PC-9 (cell line): ENCODE measurements at places on chromosomes 1 and 21. TPM values are rescaled to one million over a fixed set of nuclear protein-coding genes. Genes with fewer than 3 reads are reported as not detected.

- no peaks in the 10 kb centered on the region for H3K4me1 ChIP-seq
- H3K4me3 ChIP-seq, result no peak overlapping the region
- no peak overlapping the region for H3K27ac ChIP-seq
- no peak for DNase-seq
Observed at GRCh38 chr1:206823727-206824126, 41.7 kb upstream of the IL20 start.

GRCh38 chr1:107263291-107263915 is 122.6 kb downstream of the NTNG1 start:
- no peaks in the 10 kb centered on the region for H3K4me1 ChIP-seq
- DNase-seq, result no peak
- no peaks in the 10 kb centered on the region for H3K36me3 ChIP-seq
- no peak overlapping the region for H3K27ac ChIP-seq
- H3K4me3 ChIP-seq, result no peak overlapping the region

GRCh38 chr1:3642919-3643675 is 6.8 kb downstream of the WRAP73 start:
- H3K4me3 ChIP-seq, result no peak overlapping the region
- no peaks in the 10 kb centered on the region for H3K36me3 ChIP-seq
- H3K27me3 ChIP-seq, result no peaks in the 10 kb centered on the region

DNA sequence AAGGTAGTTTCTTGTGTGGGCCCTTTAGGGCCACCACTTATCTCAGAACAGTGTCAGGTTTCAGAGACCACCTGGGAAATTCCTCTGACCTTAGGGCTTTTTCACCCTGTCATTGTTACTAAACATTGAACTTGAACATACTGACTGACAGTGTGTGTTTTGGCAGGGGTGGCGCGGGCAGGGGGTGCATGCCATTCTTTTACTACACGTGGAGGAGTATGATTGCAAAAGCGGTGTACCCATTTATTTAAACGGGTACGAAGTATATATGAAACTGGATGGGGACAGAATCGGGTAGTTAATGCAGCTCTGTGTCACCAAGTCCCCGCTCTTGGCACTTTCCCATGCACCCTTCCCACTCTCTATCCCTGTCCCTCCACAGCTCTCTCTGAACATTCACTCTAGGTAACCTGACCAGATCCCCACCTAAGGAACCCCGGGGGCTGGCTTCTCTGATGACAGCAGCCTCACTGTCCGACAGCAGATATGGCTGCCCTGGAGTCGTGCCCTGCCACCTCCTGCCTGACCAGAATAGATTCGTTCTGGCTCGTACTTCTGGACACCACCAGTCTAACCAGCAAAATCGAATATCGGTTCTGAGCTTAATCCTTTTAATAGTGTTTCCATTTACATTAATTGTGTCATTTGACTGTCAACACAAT is 51.3 kb downstream of the NFASC start:
- no peaks in the 10 kb centered on the region; the same call in 1 of the 2 replicates for H3K4me1 ChIP-seq
- peaks cover 69% of the 10 kb centered on the region for H3K27me3 ChIP-seq
- H3K4me3 ChIP-seq, result no peak overlapping the region
- H3K36me3 ChIP-seq, result no peaks in the 10 kb centered on the region

- no peak overlapping the region for H3K4me3 ChIP-seq
- no peak overlapping the region for H3K27ac ChIP-seq
- H3K36me3 ChIP-seq, result no peaks in the 10 kb centered on the region
- H3K4me1 ChIP-seq, result no peaks in the 10 kb centered on the region
- no peak for DNase-seq
Observed at GRCh38 chr1:84347932-84348555, 46.5 kb downstream of the SAMD13 start.

DNA sequence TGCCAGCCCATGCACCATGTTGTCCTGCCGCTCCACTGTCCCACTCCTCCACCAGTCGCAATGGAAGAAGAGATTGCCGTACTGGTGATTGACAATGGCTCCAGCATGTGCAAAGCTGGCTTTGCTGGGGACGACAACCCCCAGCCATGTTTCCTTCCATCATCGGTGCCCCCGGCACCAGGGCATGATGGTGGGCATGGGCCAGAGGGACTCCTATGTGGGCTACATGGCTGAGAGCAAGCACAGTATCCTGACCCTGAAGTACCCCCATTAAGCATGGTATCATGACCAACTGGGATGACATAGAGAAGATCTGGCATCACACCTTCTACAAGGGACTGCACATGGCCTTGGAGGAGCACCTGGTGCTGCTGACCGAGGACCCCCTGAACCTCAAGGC is 1.9 kb upstream of the AMY2B start:
- H3K36me3 ChIP-seq, result no peaks in the 10 kb centered on the region
- no peak overlapping the region for H3K4me3 ChIP-seq
- H3K27me3 ChIP-seq, result no peaks in the 10 kb centered on the region
- DNase-seq, result no peak
- H3K4me1 ChIP-seq, result no peaks in the 10 kb centered on the region

DNA sequence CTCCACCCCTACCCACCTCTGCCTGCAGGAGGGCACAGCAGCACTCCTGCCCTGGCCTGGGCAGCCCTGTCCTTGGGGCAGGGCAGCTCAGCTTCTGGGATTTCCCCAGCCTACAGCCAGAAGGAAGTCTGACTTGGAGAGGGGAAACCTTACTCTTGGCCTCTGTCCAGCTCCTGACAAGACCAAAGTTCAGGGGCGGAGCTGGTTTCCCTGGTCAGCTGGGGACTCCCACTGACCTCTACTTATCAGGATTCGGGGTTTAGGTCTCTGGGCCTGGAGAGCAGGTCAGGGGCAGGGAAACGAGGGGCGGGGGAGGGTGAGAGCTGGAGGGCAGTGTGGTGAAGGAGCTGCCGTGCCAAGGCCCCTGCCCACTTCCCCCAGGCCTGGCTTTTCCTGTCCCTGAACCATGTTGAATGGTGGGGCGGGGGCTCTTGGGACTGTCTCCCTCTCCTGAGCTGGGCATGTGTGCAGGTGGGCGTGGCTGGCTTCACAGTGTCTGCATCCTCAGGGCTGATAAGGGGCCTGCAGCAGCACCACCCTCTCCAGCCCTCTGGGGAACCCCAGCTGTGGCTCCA is 16.8 kb upstream of the ETV3 start:
- peak; percentile 78 for DNase-seq
- H3K36me3 ChIP-seq, result no peaks in the 10 kb centered on the region
- H3K4me3 ChIP-seq, result no peak overlapping the region
- 0 out of 2 replicates have a peak, but pooled peaks cover 5% of the 10 kb centered on the region for H3K27me3 ChIP-seq
- 0 out of 2 replicates have a peak overlapping the region, but pooled peaks have one; percentile 14 for H3K27ac ChIP-seq

GRCh38 chr1:232765542-232765941 is 39.7 kb upstream of the MAP10 start:
- H3K27me3 ChIP-seq, result no peaks in the 10 kb centered on the region
- no peak overlapping the region for H3K4me3 ChIP-seq
- no peak for DNase-seq
- peaks cover 12% of the 10 kb centered on the region for H3K4me1 ChIP-seq

GRCh38 chr1:181151378-181152326 is 63.2 kb downstream of the IER5 start:
- H3K27me3 ChIP-seq, result no peaks in the 10 kb centered on the region
- H3K4me3 ChIP-seq, result no peak overlapping the region
- DNase-seq, result no peak
- H3K4me1 ChIP-seq, result 0 out of 2 replicates have a peak, but pooled peaks cover 8% of the 10 kb centered on the region
- H3K36me3 ChIP-seq, result no peaks in the 10 kb centered on the region

DNA sequence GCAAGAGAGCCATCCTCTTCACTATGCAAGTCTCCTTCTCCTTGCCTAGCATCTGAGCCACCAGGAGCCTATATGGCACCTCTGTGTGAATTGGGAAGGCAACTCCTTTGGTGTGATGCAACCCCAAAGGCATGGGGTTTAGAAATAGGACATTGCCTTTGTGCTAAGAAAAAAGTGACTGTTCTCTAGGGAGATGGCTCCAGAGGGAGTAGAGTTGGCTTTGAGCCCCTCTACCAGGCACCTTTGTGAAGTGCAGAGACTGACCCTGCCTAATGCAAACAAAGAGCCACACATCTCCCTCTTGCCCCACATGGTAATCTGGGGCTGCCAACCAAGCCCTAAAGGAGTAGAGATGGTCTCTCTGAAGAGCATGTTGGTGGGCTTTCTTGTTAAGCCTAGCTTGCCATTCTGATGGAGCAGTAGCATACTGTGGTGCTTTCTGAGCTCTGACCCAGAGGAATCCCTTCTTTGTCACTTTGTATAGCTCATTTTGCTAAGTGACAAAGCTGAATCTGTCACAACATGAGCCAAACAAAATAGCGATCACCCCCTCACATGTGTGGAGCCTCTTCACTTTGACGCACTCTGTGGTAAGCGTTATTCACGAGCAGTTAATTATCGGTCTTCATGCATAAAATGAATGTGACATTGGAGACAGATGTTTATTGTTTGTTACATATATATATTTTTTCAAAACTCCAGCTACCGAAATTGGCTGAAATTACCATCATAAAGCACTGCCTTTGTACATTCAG is 74.4 kb downstream of the RWDD3 start:
- no peak for DNase-seq
- H3K36me3 ChIP-seq, result no peaks in the 10 kb centered on the region
- 0 out of 2 replicates have a peak, but pooled peaks cover 5% of the 10 kb centered on the region for H3K4me1 ChIP-seq
- no peak overlapping the region for H3K27ac ChIP-seq
- H3K27me3 ChIP-seq, result no peaks in the 10 kb centered on the region
- no peak overlapping the region for H3K4me3 ChIP-seq

DNA sequence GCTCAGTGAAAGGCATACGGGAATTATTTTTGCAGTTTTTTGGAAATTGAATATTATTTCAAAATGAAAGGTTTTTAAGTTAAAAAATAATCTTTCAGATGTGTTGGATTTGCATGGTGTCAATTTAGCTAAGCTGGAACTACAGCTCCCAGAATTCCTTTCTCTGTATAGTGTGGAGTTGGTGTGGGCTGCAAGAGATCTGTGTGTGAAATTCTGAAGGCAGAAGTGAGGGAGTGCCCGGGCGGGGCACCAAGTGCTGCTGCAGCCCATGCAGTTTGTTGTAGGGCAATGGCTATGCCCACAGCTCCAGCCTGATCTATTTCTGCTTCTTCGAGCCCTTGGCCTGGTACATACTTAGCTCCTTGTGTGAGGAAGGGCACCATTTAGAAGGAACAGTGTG is 60.5 kb upstream of the CSF1 start:
- H3K27me3 ChIP-seq, result no peaks in the 10 kb centered on the region
- 0 out of 2 replicates have a peak overlapping the region, but pooled peaks have one; percentile 0 for H3K27ac ChIP-seq
- no peak overlapping the region for H3K4me3 ChIP-seq

DNA sequence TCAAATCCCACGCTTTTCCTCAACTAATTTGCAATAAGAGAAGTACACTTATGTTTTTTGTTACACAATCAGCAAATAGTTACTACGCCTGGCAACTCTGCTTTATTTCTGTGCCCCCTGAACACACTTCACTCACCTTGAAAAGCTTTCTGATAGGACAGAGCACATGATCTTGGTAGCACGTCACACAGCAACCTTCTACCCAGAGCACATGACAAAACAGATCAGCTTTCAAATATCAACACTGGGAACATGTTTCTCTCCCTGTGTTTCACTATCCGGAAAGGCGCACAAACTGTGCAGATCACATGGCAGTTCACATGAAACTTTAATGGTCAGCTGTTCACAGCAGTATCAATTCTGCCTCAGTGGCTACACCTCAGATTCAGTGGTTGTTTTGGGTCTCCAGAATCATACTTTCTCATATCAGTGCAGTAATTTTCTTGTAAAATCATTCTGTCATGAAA is 2.2 kb downstream of the SLC19A2 start:
- H3K27ac ChIP-seq, result no peak overlapping the region
- DNase-seq, result no peak
- H3K36me3 ChIP-seq, result no peaks in the 10 kb centered on the region; the same call in 1 of the 2 replicates
- no peaks in the 10 kb centered on the region for H3K27me3 ChIP-seq
- peaks cover 49% of the 10 kb centered on the region for H3K4me1 ChIP-seq

- no peaks in the 10 kb centered on the region for H3K27me3 ChIP-seq
- 0 out of 2 replicates have a peak, but pooled peaks cover 6% of the 10 kb centered on the region for H3K4me1 ChIP-seq
- H3K4me3 ChIP-seq, result no peak overlapping the region
- H3K27ac ChIP-seq, result no peak overlapping the region
Observed at GRCh38 chr1:41762251-41762650, 156.5 kb downstream of the HIVEP3 start.

DNA sequence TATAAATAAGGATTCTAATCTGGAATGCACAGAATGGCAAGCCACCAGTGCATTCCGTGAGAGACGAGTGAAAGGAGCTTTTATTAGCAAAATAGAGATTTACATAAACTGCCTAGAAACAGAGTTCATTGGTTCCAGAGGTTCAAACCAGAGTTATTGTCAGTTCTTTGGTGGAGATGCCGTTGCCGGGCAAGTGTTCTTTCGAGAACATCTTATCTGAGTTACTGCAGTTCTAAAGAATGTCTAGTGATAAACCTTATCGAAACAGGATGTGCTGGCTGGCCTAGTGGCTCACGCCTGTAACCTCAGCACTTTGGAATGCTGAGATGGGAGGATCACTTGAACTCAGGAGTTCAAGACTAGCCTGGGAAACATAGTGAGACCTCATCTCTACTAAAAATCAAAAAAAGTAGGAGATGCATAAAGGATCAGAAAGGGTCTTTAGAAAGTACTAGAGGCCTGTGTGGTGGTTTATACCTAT is 19.9 kb upstream of the EVI5 start:
- H3K27ac ChIP-seq, result peak overlapping the region; percentile 33
- H3K36me3 ChIP-seq, result no peaks in the 10 kb centered on the region
- H3K27me3 ChIP-seq, result no peaks in the 10 kb centered on the region
- H3K4me1 ChIP-seq, result peaks cover 18% of the 10 kb centered on the region

DNA sequence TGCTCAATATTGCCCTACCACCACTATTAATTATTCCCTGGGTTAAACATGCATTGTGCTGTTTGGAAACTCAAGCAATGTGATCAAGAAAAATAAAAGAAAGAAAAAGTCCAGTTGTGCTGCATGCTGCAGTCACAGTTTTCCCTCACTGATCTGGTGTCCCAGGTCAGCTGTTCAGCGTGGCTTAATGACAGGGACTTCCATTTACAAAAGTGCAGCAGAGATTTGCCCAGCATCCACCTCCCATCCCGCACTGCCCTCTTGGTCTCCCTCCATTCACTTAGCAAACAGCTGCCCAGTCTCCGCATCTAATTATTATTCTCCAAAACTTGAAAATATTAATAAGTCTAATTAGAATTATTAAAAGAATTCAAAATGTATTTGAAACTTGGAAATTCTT is 2.0 kb upstream of the OR2T4 start:
- no peaks in the 10 kb centered on the region for H3K27me3 ChIP-seq
- no peaks in the 10 kb centered on the region for H3K4me1 ChIP-seq
- DNase-seq, result no peak
- H3K4me3 ChIP-seq, result no peak overlapping the region
- no peak overlapping the region for H3K27ac ChIP-seq
- no peaks in the 10 kb centered on the region for H3K36me3 ChIP-seq

DNA sequence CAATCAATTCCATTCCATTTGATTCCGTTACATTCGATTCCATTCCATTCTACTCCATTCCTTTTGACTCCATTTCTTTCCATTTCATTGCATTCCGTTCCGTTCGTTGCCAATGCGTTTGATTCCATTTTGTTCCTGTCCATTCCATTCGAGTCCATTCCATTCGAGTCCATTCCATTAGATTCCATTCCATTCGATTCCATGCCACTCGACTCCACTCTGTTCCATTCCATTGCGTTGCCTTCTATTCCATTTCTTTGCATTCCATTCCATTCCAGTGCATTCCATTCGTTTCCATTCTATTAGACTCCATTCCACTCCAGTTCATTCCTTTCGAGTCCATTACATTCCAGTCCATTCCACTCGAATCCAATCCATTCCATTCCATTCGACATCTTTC is 2587.5 kb upstream of the TPTE start:
- H3K36me3 ChIP-seq, result no peaks in the 10 kb centered on the region
- H3K27ac ChIP-seq, result no peak overlapping the region
- DNase-seq, result no peak
- no peak overlapping the region for H3K4me3 ChIP-seq

The NAXE gene
- total RNA-seq, result 83.9 and 90.3 TPM in 2 replicates

The LORICRIN gene
- not detected in 2 replicates for total RNA-seq

The FNDC5 gene
- total RNA-seq, result not detected in 2 replicates

The APH1A gene
- total RNA-seq, result 152 and 173 TPM in 2 replicates

The DNAJC28 gene
- total RNA-seq, result 1.1 and 1.3 TPM in 2 replicates

The TINAGL1 gene
- total RNA-seq, result 162 and 191 TPM in 2 replicates

The RNU1-4 gene
- 1,333 and 3,235 TPM in 2 replicates for total RNA-seq

The OR2L3 gene
- total RNA-seq, result not detected in 2 replicates

The DNALI1 gene
- not detected in 2 replicates for total RNA-seq

The TMEM234 gene
- total RNA-seq, result 14.1 and 18.1 TPM in 2 replicates
